Activated T-helper 2 cell treated with anti-CD3 and anti-CD28 coated beads, Interferon-gamma antibody, Interleukin-2, Interleukin-4, amounts not matched to agents 10 μg/mL and 5 μg/mL and 100 μg/mL, durations not matched to agents 14 hours and 24 hours and 36 hours (primary cell): ENCODE measurements at places on chromosomes 6 and 20.
A peak's percentile ranks its signal among the peaks of the same experiment; 100 is the strongest.

DNA sequence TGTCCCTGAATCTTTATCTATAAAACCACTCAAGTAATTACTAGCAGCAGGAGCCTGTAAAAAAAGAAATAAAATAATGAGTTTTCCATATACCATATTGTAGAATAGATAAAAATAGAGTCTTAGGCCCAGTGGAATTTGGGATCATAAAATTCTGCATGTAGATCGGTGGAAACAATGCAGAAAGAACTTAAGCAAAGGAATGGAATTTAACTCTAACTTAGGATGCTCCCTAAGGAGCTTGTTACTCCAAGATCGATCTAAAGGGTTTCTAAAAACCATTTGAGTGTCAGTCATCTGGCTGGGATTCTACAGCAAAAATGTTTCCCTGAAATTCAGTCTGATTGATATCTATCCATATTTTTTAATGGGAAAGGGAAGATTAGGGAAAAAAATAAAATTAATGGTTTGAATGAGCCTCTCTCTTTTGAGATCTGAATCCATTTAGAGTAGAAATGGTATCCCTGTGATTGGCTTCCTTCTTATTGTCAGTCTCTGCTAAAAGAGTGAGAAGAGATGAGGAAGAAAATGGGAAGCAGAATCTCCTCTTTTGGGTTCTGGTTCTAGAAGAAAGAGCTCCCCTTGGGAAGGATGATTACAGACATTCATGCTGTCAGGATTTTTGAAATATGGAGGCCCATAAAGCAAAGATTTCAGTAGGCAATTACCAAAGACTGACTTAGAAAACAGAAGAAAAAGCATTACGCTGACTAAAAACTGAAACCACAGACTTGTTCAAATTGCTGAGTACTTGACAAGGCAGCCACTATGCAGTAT is 564.3 kb upstream of the MARCKS start:
- DNase-seq: no peak

GRCh38 chr6:20213271-20213798 is 1.1 kb upstream of the MBOAT1 start:
- DNase-seq: peak; percentile 30

- no peak for DNase-seq
Measured at GRCh38 chr6:125477156-125477555, 175.4 kb upstream of the HDDC2 start.

DNA sequence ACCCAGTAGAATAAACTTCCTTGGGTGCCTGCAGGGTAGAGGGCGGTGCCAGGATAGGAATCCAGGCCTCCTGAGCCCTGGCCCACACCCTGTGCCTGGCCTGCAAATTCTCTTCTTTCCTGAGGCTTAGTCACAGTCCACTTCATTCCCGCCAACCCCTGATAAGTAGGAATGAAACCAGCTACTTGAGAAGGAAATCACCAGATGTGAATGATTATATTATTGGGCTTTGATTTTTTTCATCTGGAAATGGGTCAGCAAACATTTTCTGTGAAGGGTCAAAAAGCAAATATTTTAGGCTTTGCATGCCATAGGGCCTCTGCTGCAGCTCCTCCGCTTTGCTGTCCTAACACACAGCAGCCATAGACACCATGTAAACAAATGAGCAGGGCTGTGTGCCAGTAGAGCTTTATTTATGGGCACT is 50.2 kb downstream of the STK35 start:
- DNase-seq: no peak

DNA sequence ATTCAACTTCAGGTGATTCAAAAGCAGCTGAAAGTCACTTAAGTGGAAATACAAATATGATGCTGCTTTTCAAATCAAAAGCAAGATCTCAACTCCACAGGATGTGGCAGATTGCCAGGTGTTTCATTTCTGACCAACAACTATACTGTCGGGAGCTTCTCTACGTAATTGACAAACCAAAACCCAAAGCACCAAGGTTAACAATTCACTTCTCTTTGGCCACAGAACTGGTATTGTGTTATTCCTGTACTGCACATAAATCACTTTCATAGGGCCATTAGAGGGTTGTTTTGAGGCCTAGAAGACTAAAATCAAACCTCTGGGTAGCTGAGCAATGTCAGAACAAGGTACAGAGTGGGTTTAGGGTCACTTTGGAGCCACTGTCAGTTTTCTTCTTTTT is 169.7 kb downstream of the HAO1 start:
- peak; percentile 28 for DNase-seq

GRCh38 chr6:55782275-55782674 is 93.1 kb downstream of the BMP5 start:
- DNase-seq: no peak

DNA sequence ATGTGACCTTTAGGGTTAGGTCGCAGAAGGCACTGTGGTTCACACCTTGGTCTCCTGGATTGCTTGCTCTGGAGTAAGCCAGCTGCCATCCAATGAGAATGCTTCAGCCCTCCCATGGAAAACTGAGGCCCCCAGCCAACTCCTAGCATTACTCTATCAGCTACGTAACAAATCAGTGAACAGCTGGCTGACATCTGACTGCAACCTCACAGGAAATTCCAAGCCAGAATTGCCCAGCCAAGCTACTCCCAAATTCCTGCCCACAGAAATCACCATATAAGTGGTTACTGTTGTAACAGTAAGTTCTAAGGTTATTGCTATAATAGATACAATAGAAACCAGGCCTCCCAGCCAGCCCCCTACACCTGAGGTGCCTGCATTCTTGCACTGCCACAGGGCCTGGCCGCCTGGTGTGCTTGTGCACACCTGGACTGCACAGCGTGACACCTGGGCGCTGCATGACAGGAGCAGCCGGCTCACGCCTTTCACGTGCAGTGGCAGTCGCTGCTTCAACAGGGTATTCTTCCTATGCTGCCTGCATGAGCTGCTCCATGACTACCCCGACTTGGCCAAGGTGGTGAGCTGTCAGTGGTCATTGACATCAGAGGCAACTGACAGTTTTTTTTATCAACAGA is 429.7 kb upstream of the RUNX2 start:
- no peak for DNase-seq

DNA sequence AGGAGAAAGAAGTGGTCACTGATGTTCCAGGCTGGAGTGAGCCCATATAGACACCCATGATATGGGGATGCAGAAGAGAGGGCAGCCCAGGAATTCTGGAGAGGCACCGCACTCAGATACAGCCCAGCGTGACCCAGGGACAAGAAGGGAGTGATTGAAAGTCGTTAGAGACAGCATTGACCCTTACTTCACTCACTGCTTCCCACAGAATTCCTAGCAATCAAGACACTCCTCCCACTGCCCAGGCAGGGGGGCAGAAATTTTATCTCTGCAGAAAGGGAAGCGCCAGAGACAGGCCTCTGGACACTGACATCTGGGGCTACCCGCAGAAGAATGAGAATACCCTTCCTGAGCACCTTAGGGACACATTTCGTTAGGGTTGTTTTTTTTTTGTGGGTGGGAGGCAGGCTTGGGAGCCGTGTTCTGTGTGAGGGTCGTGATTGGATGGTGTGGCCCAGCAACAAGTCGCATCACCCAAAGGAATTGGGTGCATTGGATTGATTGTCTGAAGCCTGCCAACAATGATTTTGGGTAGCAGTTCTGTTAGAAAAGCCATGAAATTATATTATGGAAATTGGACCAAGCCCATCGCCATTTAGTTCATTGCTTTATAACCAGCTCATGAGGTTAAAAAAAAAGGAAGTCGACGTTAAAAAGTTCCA is 45.9 kb upstream of the MAP3K4 start:
- no peak for DNase-seq

DNA sequence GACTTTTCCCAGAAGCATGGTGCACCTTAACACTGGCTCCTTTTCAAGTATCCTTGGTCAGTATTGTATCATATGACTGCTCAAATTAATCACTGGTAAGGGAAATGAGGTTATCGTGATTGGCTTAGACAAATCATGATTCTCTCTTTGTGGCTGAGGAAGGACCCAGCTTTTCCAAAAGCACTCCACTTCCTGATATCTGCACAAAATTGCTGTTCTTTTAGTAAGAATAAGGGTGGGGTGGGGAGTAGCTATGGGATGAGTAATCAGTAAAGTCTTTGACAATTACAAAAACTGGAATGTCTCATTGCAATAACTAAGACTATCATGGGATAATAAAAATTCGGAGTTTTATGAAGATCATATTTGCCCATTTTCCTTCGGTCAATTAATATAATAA is 9.0 kb upstream of the RIPPLY2 start:
- no peak for DNase-seq

DNA sequence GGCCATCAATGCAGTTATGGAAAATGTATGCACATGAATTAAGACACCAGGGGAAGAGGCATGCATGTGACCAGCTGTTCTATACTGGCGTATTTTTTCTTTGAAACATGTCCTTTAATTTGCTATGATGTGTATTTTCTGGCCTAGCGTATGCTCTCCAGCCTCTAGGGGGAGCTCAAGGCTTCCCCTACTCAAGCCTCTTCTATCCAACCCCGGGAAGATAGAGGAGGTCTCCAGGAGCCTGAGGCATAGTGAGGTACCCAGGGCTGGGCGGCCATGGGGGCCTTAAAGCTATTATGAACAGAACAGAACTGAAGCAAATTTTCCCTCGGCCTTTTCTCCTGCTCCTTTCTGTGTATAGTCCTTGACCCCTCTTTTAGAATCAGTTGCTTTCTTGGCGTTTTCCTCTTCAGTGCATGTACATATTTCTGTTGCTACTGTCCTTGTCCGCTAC is 528.9 kb downstream of the MAFB start:
- DNase-seq: no peak

DNA sequence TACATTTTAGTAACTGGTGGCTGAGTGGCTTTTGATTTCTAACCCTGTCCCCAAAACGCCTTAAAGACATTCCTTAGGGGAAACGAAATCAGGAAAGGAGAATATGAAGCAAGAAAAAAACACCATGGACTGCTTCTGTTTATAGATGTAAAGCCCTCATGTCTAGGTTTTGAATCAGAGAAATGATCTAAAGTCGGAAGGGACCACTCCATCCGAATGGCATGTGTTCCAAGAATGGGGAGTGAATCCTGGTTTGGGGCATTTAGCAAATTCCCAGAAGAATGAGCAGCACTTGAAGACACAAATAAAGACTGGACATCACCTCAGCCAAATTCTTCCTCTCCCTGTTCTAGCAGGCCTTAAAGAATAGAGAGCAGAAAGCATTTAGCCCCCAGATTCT is 65.6 kb downstream of the CAP2 start:
- DNase-seq: no peak

DNA sequence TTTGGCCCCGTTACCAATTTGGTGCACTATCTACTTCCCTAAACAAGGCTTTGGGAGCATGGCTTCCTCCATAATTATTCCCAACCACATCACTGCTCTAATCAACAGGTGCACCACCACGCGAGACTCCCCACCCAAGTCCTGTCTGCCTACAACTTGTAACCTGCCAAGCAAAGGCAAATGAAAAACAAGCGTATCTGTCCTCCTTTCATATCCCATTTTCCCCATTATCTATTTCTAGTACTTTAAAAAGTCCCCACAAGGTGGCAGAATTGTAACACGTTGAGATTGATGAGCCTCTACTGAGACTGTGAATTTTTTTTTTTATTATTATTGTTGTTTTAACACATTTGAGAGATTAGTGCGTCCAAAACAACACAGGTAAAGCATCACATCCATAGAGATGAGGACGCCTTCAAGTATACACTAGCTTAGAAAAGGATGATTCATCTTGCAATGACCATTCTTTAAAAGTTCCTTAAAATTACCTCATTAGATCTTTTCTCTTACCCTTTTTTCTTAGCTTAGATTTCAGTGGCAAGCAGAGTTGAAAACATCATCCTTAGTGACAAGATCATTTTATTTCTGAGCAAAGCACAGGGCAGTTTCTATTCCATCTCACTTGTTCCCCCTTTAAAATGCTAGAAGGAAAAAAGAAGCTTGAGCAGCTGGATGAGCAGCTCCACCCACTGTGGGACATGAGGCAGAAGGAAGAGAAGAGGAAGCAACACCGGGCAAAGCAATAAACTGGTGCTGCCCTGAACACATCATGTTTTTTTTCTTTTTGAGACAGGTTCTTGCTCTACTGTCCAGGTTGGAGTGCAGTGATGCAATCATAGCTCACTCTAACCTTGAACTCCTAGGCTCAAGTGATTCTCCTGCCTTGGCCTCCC is 210.8 kb downstream of the ARHGAP18 start:
- no peak for DNase-seq

DNA sequence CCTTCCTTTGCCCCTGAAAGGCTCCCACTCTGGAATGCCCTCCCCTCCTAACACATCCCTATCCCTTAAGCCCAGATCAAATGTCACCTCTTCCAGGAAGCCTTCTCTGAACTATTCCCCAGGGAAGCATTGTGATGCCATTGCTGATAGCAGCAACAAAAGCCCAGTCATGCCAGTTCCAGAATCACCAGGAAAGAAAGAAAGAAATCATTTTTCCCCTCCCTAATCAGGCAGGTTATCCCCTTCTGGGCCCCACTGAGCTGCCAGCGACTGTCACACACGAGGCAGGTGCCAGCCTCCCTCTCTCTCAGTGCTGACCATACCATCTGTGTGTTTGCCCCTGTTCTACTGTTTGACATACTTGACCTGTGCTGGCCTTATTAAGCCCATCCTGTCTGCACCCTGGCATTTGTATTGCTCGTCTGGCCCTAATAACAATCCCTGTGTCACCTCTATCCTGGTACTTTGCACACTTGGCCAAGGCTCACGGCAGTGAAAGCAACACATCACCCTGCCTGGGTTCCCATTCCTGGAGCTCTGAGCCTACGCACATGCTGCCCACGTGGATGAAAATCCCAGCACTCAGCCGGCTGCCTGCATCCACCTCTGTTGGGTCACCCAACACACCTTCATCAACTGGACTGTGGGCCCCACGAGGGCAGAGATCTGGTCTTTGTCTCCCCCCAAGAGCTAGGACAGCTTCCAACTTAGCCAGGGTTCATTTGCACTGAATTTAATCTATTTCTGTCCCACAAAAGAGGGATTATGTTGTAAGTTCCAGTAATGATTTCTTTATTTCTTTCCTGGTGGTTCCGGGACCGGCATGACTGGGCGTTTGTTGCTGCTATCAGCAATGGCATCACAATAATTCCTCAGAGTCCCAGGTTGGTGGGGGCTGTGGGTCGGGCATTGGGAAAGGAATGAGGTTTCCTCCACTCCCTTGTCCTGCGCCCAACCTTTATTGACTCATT is 5.3 kb upstream of the BPIFB1 start:
- DNase-seq: no peak

DNA sequence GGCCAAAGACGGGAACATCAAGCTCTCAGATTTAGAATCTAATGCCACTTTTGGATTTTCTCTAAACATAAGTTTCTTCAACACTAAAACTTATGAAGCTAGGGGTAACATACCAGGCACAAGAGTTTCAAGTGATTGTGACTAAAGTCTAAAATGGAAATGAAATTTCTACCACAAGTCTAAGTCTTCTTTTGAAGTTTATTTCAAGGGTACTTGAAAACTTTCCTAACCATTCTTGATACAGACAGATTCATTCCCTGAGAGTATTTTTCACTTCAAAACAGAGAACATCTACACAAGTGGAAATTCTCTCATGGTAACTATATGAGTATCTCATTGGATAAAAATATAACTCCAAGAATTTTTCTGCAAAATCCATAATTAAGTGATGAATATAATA is 56.2 kb downstream of the BTBD9 start:
- no peak for DNase-seq

- DNase-seq: no peak
Measured at GRCh38 chr20:34581341-34582184, 23.0 kb downstream of the MAP1LC3A start.

DNA sequence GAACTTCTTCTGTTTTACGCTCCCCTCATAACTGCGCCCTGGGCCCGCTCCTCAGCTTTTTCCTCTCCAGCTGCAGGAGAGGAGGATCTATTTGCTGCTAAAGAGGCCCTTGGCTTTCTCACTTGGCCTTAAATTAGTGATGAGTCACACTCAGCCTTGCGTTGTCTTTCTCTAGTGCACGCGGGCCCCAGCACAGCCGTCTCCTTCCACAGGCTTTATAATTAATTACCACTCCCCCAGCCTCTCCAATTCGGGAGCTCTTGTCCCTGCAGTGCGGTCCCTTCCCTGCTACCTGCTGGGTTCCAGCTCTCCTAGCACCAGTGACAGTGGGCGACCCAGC is 25.2 kb downstream of the PACSIN1 start:
- DNase-seq: no peak
